ENCODE measurements at places on chromosomes 7 and 10.

DNA sequence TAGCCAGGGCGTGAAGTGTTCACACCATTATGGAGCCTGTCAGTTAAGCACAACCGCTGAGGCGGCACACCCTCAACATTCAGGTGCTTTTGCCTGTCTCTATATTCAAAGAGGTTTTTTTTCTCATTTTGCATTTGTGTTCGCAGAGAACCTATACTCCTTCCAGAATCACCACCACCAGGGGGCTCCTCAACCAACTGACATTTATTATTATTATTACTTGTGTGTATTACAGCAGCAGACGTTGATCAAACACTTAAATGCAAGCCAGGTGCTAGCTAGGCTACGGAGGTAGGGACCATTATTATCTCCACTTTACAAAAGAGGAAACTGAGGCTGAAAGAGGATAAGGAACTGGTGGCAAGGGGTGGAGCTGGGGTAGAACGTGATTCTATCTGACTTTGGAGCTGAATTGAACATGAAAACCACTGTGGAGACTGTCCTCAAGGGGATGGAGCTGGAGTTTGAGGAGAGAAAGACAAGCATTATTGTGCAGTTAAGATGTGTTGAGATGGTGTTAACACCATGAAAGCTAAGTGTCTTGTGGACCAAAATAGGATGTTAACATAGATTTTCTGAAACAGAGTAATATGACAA, 133.8 kb upstream of the PLXNA4 start:
- peak; percentile 28 for DNase-seq

- DNase-seq, result no peak
Measured at GRCh38 chr7:136049818-136050461, 72.8 kb upstream of the MTPN start.

DNA sequence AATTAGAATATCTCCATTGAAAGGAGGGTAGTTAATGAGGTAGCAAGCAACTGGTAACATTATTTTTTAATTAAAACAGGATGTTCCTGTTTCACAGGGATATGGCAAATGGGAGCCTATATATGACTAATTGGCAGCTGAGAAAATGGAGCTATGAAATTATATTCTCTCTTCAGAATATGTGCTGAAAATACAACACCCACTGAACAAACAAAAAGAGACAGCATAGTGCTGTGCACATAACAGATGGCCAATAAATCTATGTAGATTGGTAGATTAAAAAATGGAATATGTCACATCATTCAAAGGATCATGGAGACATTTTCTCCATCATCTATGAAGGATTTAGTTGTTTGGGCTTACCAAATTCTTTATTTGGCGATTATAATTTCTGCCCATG, 362.0 kb downstream of the GPR37 start:
- DNase-seq, result no peak

DNA sequence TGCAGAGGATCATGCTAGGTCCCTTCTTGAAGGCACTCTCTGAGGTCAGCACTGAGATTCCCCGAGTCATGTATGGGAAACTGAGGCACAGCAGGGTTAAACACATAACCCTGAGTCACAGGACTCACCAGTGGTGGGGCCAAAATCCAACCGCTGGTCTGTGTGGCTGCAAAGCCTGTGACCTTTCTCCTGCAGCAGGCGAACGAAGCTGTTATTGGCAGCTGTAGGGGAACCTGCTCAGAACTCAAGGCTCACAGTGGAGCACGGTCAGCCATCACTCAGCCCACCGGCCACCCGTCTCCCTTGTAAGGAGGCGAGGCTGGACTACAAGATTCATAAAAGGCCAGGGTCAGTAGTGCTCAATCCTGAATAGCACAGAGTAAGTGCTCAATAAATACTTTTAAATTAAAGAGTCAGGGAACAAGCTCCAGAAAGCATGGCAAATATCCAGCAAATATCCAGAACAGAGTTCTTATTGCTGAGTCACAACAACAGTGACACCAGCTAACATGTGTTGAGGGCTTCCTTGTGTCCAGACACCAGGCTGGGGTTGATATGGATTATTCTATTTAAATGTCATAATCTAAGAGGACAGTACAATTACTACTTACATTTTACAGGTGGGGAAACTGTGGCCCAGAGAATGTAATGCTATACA, 34.9 kb downstream of the CHST15 start:
- no peak for DNase-seq

DNA sequence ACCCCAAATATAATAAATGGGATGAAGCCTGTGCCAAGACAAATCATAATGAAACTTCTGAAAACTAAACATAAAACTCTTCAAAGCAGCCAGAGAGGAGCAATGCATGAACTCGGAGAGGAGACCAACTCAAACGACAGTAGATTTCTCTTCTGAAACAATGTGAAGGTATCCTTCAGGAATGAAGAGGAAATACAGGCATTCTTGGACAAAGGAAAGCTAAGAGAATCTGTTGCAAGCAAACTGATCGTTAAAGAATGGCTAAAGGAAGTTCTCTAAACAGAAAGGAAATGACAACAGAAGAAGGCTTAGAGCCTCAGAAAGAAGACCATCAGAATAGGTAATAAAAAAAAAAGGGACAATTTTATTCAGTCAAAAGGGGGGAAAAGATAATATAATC, 6.6 kb downstream of the GNA12 start:
- no peak for DNase-seq

DNA sequence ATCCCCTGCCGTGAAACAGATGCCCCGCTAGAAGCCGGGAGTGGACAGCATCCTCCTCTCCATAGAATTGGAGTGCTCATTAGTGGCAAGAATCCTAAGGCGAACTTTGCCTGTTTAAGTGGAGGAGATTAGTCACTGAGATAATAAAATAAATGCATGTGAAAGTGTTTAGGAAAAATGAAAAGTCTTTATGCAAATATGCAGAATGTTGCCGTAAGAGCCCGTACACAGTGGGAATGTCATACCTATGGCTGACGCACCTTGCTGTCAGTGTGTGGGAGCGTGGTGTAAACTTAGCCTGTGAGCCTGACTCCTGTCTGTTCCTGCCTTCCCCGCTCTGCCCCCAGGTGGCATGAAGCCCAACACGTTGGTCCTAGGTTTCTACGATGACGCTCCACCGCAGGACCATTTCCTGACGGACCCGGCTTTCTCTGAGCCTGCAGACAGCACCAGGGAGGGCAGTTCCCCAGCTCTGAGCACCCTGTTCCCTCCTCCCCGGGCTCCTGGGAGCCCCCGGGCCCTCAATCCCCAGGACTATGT, 1.7 kb upstream of the TRIP6 start:
- DNase-seq, result no peak

- no peak for DNase-seq
Measured at GRCh38 chr10:84261236-84261915, 16.5 kb downstream of the RGR start.

DNA sequence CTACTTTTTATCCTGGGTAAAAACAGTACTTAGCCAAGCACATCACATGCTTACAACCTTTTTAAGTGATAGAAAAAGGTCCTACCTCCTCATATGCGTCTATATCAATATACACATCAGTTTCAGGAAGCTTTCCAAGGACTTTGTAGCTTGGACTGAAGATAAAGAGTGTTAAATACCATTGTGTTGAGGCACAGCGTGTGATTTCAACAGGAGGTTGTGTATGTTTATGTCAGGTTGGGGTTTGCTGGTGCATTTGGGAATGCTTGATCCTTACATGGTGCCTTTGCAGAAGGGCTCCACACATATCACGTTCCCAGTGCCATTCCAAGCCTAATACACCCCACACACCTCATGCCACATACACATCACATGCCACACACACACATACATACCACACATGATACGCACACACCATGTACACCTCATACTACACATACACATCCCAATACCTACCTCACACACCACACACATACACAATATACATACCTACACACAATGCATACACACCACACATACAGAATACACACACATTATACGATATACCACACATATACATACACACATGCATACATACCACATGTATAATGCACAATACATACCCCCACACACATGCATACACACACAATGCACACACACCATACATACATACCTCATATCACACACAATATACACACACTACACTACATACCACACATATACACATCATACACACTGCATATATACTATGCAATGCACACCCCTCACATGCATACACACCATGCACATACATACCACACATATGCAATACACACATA, 33.1 kb downstream of the PSMC2 start:
- no peak for DNase-seq

- no peak for DNase-seq
Measured at GRCh38 chr7:14596421-14596820, 306.1 kb downstream of the DGKB start.

DNA sequence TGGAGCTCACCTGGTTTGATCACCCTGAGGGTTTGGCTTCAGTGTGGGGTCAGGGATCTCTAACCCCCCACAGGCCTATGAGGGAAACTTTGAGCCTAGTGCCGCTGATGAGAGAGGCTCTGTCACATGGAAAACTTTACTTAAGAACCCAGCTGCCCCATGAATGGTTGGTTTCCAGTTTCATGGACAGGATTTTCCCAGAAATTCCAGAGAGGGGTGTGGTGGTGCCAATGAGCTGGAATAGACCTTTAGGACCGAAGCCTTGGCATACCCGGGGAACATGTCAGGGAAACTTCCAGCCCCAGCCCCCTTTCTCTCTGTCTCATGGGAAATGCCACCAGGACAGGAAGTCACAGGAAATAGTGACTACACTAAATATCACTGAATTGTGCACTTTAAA, 36.9 kb downstream of the AKR1B1 start:
- no peak for DNase-seq

DNA sequence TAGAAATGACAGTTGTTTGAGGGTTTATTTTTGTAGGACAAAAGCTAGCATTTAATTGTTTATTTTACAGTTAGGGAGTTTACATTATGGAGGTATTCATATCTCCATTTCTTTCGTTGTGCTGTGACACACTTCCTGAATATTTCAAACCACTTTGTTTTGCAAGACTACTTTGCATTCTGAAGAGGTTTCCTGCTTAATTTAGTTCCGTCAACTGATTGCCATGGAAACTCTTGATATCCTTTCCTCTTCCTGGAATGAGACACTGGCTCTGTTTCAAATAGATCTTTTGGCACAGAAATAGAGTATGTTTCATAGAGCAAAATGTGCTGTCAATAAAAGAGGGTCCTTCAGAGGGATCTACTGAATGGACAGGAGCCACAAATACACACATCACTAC, 159.5 kb upstream of the AGR3 start:
- peak; percentile 54 for DNase-seq

- no peak for DNase-seq
Measured at GRCh38 chr7:141122736-141123135, 48.9 kb downstream of the TMEM178B start.

DNA sequence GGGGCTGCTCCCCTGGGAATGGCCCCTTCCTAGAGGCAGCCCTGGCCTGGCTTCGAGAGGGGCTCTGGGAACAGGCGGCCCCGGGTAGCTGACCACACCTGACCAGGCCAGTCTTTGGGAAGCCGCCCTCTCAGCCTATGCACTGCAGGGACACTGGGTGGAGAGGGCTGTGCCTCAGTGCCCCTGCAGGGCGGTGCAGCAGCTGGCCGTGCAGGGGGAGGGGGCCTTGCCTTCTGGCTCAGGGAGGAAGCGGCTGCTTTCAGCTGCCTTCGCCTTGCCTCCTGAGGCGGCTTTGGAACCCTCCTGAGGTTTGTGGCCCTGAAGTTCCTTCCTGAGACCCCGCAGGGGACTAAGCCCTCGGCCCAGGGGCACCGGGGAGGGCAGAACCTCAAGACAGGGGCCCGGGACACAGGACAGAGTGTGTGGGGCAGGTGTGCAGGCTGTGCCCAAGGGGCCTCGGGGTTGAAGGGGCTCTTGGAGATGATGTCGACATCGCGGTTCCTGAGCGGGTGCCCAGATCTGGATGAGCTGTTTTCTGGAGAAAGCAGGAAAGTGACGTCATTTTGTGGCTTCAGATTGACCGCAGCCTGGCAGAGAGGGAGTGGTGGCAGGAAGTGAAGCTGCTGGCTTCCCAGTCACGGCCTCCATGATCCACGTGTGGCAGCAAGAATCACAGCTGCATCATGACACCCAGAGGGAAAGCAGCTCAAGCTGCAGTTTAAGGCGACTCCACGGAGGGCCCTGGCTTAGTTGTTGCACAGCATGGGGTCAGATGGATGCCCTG, 17.7 kb downstream of the ADAM8 start:
- DNase-seq, result peak; percentile 96

- no peak for DNase-seq
Measured at GRCh38 chr7:139758388-139758787, 19.4 kb downstream of the HIPK2 start.

GRCh38 chr7:55061726-55062499, 43.1 kb downstream of the EGFR start:
- DNase-seq, result no peak

DNA sequence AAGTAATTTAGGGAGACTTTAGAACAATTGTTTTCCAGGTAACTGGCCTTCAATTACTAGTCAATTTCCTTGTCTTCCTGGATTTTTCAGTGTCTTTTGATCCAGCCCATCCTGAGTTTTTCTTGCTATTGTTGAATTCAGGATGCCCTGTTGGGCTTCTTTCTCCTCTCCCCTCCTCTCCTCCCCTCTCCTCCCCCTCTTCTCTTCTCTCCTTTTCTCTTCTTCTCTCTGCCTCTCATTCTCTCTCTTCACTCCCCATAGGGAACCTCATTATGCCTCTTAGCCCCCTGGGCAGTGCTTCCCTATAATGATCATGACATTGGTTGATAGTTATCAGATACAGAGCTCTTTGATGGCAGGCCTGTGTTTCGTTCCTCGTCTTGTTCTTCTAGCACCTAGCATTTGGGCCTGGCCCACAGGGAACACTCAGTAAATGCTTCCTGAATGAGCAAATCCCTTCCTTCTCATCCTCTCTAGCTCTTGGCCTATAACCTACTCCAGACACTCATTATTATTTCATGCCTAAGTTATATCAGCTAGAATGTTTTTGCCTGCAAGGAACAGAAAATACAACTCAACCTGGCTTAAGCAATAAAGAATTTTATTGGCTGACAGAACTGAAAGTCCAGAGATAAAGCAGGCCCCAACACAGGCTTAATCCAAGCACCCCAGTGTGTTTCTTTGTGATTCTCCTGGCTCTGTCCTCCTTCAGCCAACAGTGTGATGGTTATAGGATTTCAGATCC, 56.8 kb downstream of the CACNB2 start:
- no peak for DNase-seq

GRCh38 chr7:124552217-124552616, 213.4 kb downstream of the GPR37 start:
- no peak for DNase-seq

Data from suppressor macrophage (primary cell).